ENCODE measurements at places on chromosomes 4 and X.

GRCh38 chr4:2182994-2183393 lies 58.9 kb downstream of the HAUS3 start:
- no peak for DNase-seq

- DNase-seq, result peak; percentile 24
Observed at GRCh38 chr4:80918004-80918403, 112.5 kb upstream of the BMP3 start.

GRCh38 chrX:124407226-124407625 lies 60.9 kb downstream of the SH2D1A start:
- DNase-seq, result no peak

- peak; percentile 53 for DNase-seq
Observed at GRCh38 chr4:122481766-122482405, 25.4 kb upstream of the IL2 start.

GRCh38 chr4:76376534-76376933 lies 44.4 kb downstream of the CCDC158 start:
- DNase-seq, result no peak

DNA sequence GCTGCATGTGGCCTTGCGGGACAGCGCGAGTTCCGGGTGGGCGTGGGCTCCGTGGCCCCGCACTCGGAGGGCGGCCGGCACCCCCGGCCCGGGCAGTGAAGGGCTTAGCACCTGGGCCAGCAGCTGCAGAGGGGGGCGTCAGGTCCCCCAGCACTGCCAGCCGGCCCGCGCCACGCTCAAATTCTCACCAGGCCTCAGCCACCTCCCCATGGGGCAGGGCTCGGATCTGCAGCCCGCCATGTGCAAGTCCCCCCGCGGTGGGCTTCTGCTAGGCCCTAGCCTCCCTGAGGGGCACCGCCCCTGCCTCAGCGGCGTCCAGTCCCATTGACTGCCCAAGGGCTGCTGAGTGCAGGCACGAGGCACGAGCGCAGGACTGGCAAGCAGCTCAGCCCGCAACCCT lies 2.6 kb upstream of the MCUB start:
- no peak for DNase-seq

- no peak for DNase-seq
Observed at GRCh38 chr4:56345458-56345857, 41.8 kb downstream of the AASDH start.

- no peak for DNase-seq
Observed at GRCh38 chr4:75671802-75672421, 1.3 kb downstream of the G3BP2 start.

- no peak for DNase-seq
Observed at GRCh38 chrX:11296051-11296450, 2.8 kb downstream of the AMELX start.

DNA sequence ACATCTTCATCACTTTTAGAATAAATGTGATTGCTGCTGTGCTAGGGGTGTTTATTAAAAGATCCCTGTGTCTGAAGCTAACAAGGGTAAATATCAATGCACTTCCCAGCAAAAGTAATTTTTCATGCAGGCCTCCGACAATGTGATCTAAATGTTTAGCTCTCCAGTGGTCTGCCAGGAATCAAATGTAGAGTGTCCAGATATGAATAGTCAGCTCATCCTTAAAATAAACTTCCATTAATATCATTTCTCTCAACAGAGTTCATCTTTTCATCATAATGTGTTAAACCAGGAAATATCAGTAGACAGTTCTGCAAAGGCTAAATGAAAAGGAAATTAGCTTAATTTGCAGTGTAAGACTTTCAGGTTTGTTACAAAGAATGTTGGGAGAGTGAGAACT lies 102.2 kb upstream of the EGFL6 start:
- no peak for DNase-seq

DNA sequence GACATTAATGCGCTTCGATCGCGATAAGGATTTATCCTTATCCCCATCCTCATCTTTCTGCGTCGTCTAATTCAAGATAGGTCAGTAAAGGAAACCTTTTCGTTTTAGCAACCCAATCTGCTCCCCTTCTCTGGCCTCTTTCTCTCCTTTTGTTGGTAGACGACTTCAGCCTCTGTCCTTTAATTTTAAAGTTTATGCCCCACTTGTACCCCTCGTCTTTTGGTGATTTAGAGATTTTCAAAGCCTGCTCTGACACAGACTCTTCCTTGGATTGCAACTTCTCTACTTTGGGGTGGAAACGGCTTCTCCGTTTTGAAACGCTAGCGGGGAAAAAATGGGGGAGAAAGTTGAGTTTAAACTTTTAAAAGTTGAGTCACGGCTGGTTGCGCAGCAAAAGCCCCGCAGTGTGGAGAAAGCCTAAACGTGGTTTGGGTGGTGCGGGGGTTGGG lies 528 bp upstream of the FGF2 start:
- DNase-seq, result no peak

GRCh38 chr4:173002830-173003561 lies 165.6 kb upstream of the GALNT7 start:
- DNase-seq, result no peak

- no peak for DNase-seq
Observed at GRCh38 chrX:68677998-68678397, 30.5 kb downstream of the STARD8 start.

DNA sequence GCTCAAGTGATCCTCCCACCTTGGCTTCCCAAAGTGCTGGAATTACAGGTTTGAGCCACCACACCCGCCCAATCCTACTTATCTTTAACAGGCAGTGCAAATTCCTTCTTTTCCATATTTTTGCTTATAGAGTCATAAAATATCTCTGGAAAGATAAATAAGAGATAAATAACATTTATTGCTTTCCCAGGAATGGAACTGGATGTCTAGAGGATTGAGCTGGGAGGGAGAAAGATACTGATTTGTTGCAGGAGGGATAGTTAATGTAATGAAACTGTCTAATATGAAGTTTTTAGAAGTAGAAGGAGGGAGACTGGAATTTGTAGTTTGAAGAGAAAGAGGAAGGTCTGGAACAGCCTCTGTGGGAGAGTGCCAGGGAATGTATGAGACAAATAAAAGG lies 20.2 kb downstream of the ITGB1BP2 start:
- DNase-seq, result no peak

DNA sequence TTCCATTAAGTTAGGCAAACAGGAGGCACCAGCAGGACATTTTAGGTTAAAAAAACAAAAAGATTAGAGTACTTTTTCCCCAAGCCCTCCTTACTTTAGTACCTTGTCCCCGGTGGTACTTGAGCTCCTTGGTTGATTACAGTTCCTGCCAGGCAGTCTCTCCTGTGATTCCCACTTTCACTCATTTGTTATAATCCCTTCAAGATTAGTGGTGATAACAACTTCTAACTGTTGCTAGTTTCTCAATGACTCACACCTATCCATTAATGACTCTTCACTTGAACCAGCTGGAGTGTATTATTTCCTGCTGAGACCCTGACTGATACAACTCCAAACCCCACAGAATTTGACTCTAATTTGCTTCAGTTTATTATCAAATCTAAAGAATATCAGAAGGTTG lies 765.0 kb upstream of the DIAPH2 start:
- no peak for DNase-seq

DNA sequence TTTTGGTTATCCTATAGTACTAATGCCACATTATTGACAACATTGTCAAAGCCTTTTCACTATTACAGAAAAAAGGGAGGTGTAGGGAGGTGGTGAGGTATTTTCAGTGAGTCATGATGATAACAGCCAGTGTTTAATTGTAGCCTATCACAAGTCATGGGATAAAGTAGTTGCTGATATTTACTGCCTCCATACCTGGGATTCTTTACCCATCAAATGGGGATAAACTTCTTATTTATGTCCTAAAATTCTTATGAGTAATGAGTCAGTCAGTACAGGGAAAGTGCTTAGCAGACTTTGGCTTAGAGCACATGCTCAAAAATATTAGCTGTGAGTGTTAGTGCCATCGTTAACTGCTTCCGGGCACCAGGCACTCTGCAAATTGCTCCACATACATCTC lies 25.7 kb downstream of the ADGRG2 start:
- no peak for DNase-seq

GRCh38 chrX:96579252-96579651 lies 105.4 kb upstream of the DIAPH2 start:
- no peak for DNase-seq

DNA sequence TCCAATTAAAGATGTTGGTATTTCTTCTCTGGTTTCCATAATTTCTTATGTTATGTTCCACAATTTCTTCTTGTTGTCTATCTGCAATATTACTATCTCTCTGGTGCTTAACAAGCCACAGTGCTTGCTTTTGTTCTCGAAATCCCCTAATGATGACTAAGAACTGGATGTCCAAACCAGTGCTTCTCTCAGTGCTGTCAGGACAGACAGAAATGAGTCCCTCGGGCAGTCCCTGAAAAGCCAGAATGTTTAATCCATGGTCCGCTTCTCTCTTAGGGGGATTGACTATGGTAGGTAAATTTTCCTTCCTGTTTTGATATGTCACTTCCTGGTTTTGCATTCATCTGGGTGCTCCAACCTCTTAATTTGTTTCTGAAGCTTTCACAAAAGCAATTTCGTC lies 321.6 kb upstream of the PCDH10 start:
- no peak for DNase-seq

GRCh38 chr4:4575284-4576211 lies 33.7 kb upstream of the STX18 start:
- no peak for DNase-seq

DNA sequence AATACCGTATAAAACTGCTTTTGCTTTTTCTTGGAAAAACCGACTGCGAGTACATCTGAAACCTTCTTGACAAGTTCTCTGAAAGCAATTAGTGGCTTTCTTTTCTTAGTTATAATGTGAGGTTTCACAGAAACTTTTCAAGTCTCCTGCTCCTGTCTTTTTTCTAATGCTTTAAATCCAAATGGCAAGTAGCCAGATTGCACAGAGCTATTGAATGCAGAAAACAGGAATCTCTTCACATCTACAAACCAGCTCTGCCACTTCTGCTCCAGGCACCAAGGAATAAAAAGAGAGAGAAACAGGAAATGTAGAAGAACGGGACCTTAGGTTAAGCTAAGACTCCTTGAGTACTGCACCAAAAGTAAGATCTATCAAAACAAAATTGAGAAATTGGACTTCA lies 267.3 kb upstream of the TET2 start:
- DNase-seq, result no peak

GRCh38 chr4:120105472-120105871 lies 38.8 kb upstream of the MAD2L1 start:
- DNase-seq, result no peak

- no peak for DNase-seq
Observed at GRCh38 chr4:14138106-14138505, 510.6 kb upstream of the BOD1L1 start.

- DNase-seq, result no peak
Observed at GRCh38 chrX:124208660-124209059, 123.8 kb upstream of the TEX13D start.

DNA sequence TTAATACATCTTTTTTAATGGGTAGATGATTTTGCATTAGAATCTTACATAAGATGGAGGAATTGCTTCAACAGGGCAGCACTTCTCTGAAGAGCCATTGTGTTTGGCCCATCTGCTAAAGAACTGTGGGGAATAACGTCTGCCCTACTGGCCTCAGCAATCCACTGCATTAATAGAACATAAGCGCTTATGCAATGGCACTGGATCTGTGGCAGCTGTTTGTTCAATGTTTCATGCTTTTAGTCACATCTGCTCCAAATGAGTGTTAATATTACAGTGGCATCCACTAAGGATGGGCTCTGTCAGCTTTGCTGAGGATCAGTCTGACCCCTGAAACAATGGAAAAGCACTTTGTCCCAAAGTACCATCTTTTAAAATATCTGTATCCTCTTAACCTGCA lies 279.0 kb upstream of the GK2 start:
- no peak for DNase-seq

DNA sequence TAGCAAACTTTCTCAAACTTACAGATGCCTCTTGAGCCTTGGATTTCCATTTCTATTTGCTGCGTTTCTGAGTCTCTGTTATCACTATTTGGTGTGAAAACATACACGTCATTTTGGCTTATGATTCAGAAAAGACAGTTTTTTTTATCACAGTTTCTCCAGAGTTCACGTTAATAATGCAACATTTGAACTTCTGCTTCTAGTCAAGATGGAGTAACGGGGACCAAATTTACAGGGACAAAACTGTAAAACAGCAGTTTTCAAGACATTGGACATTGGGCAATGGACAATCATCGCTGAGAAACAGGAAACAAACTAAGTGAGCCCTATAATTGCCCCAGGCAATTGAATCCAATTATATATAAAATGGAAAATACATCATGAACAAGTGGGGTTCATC lies 36.2 kb upstream of the TASL start:
- DNase-seq, result no peak

DNA sequence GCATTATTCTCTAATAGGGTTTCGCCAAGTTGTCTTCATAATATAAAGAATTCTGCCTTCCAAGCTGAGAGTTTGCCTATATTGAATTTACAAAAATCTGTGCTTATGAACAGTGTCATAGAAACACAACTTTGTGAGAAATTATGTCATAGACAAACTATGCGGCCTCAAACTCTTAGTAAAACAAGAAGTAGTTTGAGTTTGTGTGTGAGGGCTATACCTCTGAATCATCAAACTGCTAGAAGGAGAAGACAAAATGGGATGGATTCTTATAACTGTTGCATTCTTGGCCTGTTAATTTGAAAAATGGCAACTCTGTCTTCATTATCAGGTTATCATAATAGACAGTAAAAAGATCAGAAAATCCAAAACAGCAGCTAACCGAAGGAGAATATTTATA lies 46.1 kb upstream of the NAP1L5 start:
- peak; percentile 32 for DNase-seq

GRCh38 chr4:115310641-115311040 lies 197.2 kb upstream of the NDST4 start:
- no peak for DNase-seq

GRCh38 chrX:110699109-110699508 lies 96.5 kb downstream of the CHRDL1 start:
- DNase-seq, result no peak

DNA sequence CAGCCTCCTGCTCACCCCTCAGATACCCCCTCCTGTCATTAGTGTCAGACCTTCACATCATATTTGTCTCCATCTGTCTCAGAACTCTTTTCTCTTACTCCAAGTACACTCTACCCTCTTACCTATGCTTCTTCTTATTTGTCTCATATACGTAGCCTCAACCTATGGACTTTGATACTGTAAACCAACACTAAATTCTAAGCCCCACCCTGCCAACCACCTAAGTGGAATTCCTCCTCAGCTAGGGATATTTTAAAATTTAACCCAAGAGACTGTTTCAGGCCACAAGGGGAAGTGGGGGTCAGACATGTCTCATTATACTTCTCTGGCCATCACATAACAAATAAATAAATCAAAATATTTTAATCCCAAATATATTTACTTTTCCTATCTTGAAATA lies 778.1 kb upstream of the GRID2 start:
- DNase-seq, result no peak
